ENCODE measurements at places on chromosomes 5 and 9.

GRCh38 chr9:38686933-38687332 lies 33.0 kb downstream of the FAM240B start:
- DNase-seq = no peak

DNA sequence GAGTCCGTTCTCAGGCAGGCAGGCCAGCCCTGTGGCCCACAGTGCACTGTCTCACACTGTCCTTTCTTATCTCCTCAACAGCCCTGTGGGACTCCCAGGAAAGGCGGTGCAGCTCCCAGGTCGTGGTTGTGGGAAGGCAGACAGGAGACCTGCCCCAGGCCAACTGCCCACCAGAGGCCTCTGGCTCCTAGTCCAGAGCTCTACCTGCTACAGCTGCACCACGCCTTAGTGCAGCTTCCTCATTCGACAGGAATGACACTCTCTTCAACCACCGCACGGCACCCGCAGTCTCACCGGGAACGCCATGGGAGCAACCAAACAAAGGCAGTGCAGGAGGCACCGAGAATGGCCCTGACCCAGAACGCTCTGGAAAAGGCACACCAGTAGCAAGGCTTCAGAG lies 25.3 kb downstream of the CAMSAP1 start:
- no peak for DNase-seq

- no peak for DNase-seq
Measured at GRCh38 chr5:23528677-23529076, 21.3 kb downstream of the PRDM9 start.

DNA sequence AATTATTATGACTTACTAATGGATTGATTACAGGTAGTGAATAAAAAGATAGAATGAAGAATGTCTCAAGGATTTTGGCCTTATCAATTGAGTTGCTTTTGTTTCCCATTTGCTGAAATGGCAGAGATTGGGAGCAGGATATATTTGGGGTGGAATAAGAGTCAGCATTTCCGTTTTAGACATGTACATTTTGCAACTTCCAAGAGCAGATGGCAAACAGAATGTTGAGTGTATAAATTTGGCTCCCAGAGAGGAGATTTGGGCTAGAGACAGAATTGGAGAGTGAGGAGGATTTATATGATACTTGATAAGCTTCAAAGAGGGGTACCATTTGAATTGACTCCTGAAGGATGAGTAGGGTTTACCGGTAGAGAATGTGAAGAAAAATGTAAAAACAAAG lies 437.9 kb upstream of the PAPPA start:
- DNase-seq = no peak

DNA sequence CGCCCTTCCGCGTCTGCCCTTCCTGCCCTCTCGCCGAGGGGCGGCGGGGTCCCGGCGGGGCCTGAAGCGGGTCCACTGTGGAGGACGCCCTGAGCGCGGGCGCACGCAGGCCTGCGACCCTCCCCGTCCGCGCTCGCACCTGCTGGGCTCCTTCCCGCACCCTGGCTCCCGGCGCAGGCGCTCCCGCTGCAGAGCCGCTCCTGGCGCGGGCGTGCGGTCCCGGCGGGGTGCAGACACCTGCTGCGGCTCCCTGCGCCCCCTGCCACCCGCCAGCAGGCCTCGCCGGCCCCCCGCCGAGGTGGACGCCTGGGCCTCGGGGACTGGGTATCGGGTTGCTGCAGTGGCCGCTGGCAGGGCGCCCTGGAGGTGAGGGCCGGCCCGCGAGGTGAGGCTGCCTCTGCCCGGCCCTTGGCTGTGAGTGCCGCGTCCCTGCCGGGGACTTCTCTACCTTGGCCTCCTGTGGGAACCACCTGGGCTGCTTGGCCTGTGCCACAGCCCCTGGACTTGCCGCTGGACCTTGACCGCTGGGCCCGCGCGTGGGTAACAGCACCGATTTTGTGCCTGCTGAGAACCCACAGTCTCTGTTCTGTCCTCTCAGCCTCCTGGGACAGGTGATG lies 627 bp downstream of the ARRDC1 start:
- no peak for DNase-seq

GRCh38 chr5:38871790-38872551 lies 26.2 kb downstream of the OSMR start:
- DNase-seq = no peak

DNA sequence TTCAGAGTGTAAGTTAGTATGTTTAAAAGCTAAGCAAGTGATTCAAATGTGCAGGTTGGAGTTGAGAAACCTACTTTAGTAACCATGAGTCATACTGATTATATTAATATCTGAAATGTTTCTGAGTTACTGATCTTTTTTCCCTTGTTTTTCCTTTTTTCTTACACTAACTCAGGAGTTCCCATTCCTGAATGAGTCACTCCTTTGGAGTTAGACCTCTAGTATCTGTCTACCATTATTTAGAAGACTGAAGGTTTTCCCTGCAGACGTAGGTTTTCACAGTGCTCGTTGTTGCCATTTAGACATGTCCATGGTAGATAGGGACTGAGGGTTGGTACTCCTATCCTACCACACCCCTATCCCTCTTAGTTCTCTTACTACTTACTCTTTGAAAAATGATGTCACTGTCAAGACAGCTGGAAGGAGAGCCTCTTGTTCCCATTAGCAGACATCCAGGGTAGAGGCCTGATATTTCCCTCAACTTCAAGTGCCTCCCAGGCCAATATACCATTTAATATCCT lies 20.2 kb downstream of the OCLN start:
- DNase-seq = no peak
